ENCODE measurements at places on chromosomes 16 and 17.
A peak's percentile ranks its signal among the peaks of the same experiment; 100 is the strongest.

DNA sequence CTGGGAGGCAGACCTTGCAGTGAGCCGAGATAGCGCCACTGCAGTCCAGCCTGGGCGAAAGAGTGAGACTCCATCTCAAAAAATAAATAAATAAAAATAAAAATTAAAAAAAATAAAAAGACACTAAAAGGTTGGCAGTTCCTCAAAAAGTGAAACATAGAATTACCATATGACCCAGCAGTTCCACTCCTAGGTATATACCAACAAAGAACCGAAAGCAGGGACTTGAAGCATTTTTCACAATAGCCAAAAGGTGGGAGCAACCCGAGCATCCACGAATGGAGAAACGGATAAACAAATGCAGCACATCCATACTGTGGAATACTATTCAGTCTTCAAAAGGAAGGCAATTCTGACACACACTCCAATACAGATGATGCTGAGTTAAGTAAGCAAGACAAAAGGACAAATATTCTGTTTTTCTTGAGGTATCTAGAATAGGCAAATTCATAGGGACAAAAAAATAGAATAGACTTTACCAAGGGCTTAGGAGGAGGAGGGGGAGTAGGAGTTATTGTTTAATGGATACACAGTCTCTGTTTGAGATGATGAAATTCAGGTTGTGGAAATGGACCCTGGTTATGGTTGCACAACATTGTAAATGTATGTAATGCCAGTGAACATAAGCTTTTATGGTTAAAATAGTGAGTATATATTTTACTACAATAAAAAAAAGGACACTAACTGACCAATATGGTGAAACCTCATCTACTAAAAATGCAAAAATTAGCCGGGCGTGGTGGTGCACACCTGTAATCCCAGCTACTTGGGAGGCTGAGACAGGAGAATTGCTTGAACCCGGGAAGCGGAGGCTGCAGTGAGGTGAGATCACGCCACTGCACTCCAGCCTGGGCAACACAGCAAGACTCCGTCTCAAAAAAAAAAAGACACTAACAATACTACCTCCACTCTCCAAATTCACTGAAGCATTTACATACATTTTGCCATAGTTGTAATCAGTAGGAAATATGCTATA is 27.0 kb upstream of the SLC35B1 start:
- DNase-seq, result no peak

DNA sequence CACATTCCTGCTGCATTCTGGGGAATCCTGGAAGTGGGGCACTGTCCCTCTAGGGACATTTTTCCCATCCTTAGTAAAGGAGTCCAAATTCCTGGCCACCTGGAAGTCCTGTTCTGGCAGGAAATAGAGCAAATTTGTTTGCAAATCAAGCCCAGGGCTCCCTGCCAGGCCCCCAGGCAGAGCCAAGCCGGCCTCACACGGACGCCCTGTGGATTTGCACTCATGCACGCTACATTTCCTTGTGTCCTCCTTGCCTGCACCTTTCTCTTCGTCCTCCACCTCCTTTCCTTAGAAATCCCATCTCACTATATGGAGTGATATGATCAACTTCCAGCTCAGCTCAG is 7.0 kb upstream of the CALB2 start:
- no peak for DNase-seq

DNA sequence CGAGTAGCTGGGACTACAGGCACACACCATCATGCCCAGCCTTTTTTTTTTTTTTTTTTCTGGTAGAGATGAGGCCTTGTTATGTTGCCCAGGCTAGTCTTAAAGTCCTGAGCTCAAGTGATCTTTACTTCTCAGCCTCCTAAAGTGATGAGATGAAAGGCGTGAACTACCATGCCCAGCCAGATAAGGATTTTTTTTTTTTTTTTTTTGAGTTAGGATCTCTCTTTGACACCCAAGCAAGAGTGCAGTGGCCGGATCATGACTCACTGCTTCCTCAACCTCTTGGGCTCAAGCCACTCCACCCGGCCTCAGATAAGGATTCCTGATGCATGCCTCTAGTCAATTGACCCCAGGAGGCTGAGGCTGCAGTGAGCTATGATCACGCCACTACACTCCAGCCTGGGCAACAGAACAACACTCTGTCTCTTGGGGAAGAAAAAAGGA is 11.2 kb upstream of the PLEKHG4 start:
- DNase-seq, result peak; percentile 93

DNA sequence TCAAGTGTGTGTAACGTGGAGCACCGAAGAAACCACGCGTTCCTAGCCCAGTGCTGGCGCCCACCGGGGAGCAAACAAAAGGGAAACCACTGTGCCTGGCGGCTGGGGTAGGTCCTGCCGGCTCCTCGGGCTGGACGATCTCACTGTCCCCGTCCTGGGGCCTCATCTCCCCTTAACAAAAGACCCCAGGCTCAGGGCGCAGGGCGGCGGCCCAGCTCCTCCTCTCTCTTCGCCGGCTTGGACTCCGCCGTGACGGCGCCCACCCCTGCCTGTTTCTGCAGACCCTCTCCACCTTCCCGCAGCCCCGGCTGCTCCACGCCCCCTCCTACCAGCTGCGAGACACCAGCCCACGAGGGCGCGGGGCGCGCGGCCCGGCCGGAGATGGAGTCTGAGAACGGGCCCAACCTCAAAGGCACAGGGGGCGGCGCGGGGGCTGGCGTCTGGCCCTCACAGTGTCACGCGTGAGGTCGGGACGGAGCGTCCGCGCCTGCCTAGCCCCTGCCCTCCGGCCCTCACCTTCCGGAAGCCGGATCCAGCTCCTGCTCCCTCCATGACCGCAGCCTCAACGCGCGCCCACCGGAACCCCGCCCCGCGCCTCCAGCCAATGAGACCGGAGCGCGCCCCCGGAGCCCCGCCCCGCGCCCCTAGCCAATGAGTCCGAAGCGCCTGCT is at the start of gene CENPX:
CENPX (minus strand) TSS at position 569 of the 671 bp plus-strand sequence; CDS start at position 552, 17 bp downstream.
- DNase-seq, result no peak

DNA sequence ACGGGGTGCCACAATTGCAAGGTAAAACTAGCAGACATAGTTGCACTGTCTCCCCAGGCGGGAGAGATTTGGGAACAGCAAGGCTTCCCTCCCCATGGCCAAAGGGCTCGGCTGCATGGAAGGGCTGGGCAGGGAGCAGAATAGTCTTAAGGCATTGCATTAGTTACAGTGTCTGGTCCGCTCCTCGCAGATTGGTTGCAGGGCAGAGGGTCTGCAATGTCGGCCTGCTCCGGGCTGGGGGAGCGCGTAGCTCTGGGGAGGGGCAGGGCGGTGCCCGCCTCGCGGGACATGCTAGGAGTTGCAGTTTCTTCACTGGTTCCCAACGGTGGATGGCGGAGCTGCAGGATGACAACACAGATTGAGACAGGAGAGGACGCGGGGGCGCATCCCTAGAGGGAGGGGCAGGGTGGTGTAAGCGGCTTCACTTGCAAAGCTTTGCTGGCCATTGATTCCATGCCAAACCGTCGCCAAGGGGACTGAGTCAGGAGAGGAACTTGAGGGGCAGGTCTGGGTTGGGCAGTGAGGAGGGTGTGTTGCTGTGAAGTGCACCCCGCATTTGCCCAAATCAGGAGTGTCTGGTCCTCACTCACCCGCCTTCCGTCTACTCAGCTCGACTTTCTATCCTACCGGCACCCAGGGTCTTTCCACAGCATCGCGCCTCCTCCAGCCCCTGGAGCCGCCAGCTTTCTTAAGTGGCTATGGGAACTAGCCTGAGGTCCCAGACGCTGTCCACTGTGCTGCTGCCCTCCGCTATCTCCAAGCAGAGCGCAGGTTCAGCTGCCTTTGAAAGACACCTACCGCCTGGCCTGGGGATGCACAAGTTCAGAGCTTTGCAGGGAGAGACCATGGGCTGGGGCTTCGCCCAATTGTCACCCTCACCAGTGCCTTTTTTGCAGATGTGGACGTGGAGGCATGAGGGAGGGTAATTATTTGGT is 1748.9 kb downstream of the TP53TG3F start:
- no peak for DNase-seq

DNA sequence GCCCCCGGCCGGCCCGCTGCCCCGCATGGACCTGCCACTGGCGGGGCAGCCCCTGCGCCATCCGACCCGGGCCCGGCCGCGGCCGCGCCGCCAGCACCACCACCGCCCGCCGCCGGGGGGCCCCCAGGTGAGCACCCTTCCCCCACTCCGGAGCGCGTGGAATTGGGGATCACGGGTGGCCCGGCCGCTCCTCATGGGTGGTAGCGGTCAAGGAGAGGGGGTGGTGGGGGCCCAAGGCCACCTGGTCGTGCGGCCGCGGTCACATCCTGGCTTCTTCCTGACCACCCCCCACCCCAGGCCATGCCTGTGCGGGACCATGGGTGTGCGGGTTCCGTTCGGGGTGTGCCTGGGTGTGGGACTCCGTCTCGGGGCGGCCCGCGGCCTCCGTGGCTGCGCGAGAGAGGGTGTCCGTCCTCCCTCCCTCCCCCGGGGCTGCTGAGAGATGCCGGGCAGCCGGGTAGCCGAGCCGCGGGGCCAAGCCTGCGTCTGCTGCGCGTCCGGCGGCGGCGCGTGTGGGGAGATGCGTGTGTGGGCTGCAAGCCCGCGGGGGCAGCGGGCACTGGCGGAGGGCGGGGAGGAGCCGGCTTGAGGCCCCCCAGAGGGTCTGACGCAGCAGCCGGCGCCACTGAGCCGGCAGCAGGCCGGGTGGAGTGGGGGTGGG is 6.8 kb downstream of the ACD start:
- DNase-seq, result no peak

GRCh38 chr16:86625029-86625428 is 46.7 kb downstream of the FOXL1 start:
- no peak for DNase-seq

DNA sequence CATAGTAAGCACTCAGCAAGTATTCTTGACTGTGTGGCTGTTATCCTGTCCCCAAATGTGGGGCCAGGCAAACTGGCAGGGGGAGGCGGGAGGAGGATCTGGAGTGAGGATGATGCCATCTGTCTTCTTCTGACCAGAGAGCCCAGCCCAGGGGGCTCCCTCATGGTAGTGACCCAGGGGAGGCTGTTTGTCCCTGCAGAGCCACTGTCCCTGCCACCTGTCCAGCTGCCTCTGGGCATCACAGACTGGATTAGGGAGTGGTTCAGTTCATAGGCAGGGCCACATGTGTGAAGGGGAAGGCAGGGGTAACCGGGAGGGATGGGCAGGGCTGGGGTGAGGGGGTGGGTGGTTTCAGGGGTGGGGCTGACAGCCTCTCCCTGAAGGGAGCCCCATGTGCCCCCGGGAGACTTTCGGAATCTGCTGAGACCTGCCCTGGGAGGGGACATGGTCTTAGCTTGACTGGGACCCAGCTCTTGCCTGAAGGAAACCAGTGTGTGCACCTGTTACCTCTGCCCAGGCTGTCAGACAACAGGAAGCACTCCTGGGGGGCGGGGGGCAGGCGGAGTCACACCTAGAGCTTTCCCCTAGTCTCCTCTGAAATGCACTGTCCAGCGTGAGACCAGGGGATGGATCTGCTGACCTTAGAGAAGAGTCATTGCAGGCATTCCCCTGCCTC is 15.2 kb downstream of the ARHGAP23 start:
- DNase-seq, result no peak

- no peak for DNase-seq
These were observed 16.7 kb downstream of the TPSG1 start for GRCh38 chr16:1208239-1208830.

GRCh38 chr16:28250999-28251398 is 39.2 kb upstream of the XPO6 start:
- DNase-seq, result no peak

- peak; percentile 50 for DNase-seq
These were observed 5.6 kb downstream of the CRYBA1 start for GRCh38 chr17:29252101-29252791.

GRCh38 chr16:57473176-57473840 is 10.8 kb downstream of the POLR2C start:
- DNase-seq, result no peak

GRCh38 chr16:59632276-59632855 is 898.2 kb upstream of the GOT2 start:
- peak; percentile 68 for DNase-seq

DNA sequence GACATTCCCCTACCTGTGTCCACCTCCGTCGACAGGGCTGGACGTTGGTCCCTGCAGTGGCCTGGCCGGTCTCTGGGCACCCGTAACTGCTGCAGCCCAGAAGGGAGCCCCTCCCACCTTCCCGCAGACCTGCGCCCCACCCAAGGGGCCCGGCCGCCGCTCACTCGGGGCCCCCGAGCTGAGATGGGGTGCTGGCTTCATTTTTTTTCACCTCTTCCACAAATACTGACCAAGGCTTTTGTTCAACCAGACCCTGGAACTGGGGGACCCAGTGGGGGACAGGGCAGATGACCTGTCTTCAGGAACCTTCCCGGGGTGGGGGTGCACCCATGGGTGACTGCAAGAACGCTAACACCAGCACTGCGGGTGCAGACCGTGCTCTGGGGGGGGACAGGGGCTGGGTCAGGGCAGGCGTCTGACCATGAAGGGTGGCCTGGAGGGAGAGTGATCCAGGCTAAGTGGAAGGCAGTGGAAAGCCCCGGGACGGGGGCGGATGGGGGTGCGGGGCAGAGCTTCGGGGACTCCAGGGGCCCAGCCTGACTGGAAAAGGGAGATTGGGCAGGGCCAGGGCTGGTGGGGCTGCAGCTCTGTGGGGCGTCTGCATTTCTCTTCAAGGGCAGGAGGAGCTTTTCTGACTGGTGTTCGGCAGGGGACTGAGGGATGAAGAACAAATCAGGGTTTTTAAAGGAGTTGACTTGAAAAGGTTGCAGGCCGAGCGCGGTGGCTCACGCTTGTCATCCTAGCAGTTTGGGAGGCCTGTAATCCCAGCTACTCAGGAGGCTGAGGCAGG is 42.3 kb downstream of the SLC7A5 start:
- DNase-seq, result no peak

DNA sequence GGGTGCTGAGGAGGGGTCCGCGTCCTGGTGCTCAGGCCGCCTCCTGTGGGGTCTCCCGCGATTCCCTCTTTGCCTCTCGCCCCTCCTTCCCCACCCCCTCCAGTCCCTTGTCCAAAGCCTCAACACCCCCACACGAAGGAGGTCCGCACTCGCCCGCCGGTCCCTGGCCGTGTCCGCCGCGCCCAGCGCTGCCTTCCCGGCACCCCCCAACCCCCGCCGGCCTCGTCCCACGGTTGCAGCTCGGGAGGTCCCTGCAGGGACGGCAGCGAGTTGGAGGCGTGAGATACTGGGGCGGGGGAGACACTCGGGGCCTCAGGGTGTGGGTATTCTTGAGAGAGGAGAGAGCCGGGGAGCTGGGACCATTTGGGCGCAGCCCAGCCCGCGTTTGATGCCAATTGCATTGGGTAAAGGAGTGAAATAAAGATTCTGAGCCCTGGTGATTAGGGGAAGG is 468 bp downstream of the FLYWCH2 start:
- DNase-seq, result no peak

GRCh38 chr16:78490847-78491246 is 391.4 kb downstream of the WWOX start:
- no peak for DNase-seq

- DNase-seq, result no peak
These were observed 101.2 kb downstream of the ZNF423 start for GRCh38 chr16:49754495-49755312.
